ENCODE measurements at places on chromosomes 3 and 15. TPM values are rescaled to one million over a fixed set of nuclear protein-coding genes. Genes with fewer than 3 reads are reported as not detected.

Gene KBTBD13
- not detected for total RNA-seq

Gene SYNPR
- total RNA-seq, result not detected

Gene TMOD2
- 8.7 TPM for total RNA-seq

DNA sequence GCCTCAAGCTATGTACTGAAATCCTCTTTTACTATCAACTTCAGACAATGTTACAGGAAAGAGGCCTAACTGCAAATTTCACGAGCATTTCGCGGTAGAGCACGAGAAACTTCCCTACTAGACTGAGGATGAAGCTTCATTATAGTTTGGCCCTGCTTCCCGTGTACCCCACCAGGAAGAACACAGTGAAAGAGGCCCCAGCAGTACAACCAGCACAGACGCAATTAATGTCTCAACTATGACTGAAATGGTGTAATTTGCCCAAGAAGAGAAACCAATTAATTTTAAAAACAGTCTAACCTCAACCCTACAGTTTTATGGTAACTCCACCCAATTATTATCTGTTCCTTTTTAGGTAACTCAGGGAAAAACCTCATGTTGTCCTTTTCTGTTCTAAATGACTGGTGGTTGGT, 12.1 kb downstream of the CHSY1 start:
- no peak for DNase-seq

DNA sequence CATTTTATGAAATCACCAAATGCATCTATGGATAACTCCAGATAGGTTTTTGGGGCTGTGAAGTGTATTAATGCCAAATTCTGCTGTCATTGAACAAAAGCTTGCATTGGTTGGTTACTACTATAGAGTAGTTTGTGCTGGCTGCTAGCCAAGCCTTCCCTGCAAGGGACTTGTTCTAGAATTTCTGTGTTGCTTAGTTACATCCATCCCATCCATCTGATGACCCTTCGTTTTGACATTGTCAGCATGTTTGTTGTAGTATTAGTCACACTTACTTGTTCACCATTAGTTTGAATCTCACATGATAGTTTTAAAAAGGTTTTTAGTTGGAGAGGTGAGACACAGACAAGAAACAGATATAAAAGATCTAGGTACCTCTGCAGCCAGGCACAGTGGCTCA, 7.0 kb upstream of the NIPA2 start:
- no peak for DNase-seq

DNA sequence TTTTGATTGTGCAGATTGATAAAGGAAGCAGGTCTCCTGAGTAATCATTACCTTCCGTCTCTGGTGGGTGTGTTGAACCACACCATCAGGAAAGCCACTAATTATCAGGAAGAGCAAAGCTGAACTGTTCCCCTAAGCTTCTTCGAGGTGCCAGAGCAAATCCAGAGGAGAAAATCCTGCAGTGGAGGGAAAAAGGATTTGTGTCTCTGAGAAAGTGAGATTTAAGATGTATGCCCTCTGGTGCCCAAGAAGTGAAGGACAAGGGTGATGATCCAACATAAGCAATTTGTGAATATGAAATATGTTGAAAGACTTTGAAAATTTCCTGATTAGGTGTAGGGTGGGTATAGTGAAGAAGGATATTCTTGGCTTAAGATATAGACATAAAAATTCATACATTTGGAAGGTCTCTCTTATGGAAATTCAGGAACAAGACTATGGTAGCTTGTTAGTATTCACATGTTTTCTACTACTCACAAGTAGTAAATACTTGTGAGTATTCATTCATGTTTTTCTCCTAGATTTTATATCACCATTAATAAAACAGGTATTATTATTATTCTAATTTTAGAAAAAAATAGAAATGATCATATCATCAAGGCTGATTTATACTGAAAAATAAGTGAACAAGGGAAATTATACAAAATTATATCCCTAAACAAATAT, 34.8 kb downstream of the COMMD2 start:
- DNase-seq, result peak; percentile 74

GRCh38 chr3:36178018-36178417, 202.3 kb upstream of the STAC start:
- no peak for DNase-seq
